Activated CD8-positive, alpha-beta memory T cell treated with anti-CD3 and anti-CD28 coated beads for 4 hours (primary cell): ENCODE measurements at places on chromosomes 16 and 17.

- no peak for DNase-seq
These were observed 14.2 kb downstream of the RNF112 start for GRCh38 chr17:19424934-19425868.

DNA sequence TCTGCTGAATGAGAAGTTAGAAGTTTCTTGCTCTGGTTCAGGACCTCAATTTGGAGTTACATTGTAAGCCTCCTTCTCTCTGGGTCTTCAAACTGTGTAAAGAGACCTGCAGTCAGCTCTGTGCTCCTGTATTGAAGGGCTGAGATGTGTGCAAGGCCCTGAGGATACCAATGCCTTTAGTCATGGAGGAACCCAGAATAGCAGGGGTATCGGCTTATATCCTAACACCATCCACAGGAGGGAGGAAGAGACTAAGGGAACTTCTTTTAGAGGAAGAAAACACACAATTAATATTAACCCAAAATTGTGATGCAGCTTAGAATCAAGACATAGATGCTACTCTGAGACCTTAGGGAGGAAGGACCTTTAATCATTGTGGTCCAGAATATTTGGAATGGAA is 36.5 kb downstream of the GLP2R start:
- DNase-seq: no peak

DNA sequence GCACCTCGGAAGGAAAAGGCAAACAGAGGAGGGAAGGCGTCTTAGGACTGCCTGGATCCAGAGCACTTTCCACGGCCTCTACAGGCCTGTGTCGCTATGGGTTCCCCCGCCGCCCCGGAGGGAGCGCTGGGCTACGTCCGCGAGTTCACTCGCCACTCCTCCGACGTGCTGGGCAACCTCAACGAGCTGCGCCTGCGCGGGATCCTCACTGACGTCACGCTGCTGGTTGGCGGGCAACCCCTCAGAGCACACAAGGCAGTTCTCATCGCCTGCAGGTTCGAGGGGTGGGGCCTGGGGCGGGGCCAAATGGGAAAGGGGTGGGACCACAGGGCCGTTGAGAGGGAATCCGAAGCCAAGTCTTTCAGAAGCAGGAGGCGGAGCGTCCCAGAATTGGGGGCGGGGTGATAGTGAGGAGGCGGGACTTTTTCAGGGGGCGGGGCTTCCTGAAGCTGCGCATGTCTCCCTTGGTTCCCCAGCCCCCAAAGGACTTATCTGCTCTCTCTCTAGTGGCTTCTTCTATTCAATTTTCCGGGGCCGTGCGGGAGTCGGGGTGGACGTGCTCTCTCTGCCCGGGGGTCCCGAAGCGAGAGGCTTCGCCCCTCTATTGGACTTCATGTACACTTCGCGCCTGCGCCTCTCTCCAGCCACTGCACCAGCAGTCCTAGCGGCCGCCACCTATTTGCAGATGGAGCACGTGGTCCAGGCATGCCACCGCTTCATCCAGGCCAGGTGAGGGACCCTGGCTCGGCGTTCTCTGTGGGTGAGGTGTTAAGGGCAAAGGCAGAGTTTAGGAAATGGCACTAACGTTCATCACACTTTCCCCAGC is 939 bp downstream of the BCL6B start:
- peak; percentile 87 for DNase-seq

DNA sequence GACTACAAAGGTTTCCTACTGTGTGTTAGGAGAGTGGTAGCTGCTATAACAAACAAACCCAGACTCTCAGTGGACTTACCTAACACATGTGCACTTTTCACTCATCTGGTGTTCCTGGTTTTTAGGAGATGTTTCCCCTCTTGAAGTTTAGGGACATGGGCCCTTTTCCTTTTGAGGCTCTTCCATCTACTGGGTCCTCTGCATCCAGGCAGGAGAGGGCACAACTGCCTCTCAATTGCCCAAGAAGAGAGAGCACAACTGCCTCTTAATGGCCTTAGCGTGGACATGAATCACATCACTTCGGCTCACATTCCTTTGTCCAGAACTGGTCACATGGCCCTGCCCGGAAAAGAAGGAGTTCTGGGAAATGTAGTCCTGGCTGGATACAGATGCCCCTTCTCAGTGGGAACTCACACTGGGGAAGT is 9.8 kb upstream of the TNRC6C start:
- no peak for DNase-seq

DNA sequence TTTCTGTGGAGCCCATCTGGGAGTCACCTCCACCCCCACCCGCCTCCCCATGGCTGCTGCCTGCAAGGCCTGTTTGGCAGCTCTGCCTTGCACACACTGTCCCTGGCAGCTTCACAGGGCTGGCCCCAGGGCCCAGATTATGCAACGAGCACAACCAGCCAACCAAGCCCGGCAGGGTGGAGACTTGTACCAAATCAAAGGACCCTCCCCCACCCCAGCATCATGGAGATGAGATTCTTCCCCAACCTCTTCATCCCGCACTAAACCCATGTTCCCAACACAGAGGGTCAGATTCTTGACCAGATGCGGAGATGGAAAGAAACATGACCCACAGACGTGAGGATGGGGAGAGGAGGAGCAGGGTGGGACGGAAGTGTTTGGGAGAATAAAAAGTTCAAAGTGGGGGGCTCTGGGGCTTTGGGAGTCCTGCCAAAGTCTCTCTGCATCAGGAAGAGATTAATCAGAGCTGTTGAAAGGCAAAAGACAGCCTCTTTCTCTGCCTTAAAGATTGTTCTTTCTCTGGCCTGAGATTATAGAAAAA is 3.8 kb downstream of the SMARCD2 start:
- DNase-seq: no peak
